ENCODE measurements at places on chromosomes 1 and 21. TPM values are rescaled to one million over a fixed set of nuclear protein-coding genes. Genes with fewer than 3 reads are reported as not detected.

Gene BEND5
- total RNA-seq = 19.1 TPM

Gene CATSPERE
- total RNA-seq = 1.4 TPM

Gene DLGAP3
- total RNA-seq = 0.42 TPM

Gene PSMA5
- 23.9 TPM for total RNA-seq

Gene GLUL
- total RNA-seq = 152 TPM

Gene HRNR
- total RNA-seq = not detected

Gene MYBPH
- total RNA-seq = 1.4 TPM

Gene RGS2
- 15.6 TPM for total RNA-seq

Gene VANGL2
- total RNA-seq = 24.6 TPM

- no peak for DNase-seq
These were observed 380.6 kb downstream of the SIPA1L2 start for GRCh38 chr1:232249339-232249738.

- DNase-seq = no peak
These were observed 124.3 kb downstream of the ETS2 start for GRCh38 chr21:38930066-38930465.

DNA sequence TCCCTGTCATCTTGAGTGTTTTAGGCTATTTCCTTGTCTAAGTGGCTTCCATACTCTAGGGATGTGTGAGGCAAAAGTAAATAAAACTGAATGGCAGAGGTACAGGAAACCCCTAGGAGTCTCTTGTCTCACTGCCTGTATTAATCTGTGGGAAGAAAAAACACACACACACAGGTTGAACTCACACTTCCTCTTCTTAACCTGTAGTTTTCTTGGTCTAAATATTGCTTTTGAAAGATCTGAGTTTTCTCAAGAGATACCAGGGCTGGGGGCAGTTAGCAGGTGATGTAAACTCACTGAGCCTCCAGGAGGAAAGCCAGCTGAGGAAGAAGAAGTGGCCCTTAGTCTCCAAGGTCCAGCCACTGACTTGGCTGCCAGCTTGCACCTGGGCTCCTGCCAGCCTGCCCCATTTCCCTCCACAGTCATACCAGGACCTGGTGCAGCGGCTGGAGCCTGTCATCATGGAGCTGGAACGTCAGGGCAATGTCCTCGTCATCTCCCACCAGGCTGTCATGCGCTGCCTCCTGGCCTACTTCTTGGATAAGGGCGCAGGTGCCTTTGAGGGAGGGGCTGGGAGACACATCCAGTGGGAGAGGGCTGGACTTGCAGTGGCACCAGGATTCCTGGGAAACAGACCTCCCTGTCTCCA lies 16.9 kb downstream of the PFKFB2 start:
- no peak for DNase-seq

DNA sequence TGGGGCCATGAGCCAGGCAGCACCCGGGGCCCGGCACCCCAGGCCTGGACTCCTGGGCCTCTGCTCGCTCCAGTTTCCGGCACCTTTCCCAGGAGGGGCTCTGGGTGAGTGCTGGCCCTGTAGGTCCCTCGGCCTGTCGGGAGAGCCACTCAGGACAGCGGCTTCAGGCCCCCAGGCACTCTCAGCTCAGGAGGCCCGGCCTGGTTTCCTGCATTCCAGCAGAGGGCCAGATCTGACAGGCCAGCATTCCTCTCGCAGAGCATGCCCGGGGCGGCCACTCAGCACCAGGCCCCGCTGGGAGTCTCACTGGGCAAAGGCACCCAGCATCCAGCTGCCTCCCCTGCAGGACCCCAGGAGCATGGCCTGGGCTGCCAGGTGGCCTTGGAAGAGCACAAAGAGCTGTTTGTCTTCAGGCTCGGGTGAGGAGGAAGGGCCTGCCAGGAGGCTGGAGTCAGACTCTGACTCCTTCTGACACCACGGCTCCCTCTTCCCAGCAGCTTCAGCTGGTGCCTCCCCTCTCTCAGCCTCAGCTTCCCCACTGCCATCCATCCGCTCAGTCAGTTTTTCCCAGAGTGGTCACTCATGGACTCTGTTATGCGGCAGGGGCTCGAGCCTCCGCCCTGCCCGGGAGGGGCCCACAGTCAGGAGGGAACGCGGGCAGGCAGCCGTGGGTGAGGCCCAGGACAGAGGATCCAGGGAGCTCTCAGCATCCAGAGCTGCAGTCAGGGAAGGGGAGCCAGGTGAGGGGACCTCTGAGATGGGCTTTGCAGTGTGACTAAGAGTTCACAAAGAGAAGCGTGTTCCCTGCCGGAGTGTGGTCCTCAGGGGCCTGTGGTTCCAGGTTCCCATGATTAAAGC lies 51.7 kb downstream of the WNT9A start:
- DNase-seq = peak; percentile 74

DNA sequence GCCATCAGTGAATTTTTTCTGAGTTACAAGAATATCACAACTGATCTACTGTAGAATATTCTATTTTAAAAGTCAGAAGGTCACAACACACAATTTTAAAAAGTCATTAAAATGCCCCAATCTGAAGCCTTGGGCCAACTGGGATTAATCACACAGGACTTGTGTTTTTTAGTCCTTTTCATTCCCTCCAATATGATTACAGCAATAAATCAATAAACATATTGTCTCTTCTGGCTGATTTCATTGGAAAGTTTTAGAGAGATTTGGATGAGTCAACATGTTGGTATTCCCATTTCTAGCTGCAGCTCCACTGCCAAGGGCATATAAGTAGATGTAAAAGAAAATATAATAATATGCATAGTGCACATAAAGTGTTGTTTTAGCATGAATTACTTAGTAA lies 85.8 kb downstream of the NIBAN1 start:
- peak; percentile 53 for DNase-seq

GRCh38 chr1:39110325-39110851 lies 84.2 kb downstream of the NDUFS5 start:
- DNase-seq = no peak

- no peak for DNase-seq
These were observed 51.7 kb upstream of the SOD1 start for GRCh38 chr21:31607791-31608190.

DNA sequence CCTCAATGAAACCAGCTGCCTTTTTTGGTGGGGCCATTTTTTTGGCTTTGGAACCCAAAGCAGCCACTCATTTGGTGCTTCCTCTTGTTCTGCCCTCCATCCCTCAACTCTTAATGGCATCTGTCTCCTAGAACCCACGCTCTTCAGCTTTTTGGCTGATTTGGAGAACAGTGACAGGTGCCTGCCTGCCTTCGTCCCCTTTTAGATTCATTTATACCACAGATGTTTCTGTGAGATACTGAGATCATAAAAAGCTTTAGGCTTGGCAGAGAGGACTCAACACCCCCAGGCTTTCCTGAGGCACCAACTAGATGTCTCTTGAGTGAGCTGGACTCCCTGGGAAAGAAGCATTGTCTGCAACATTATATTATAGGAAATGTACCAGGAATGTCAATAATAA lies 20.4 kb upstream of the YTHDF2 start:
- no peak for DNase-seq

GRCh38 chr1:52741259-52741658 lies 15.0 kb downstream of the ZYG11B start:
- no peak for DNase-seq

GRCh38 chr21:38913120-38913892 lies 107.6 kb downstream of the ETS2 start:
- peak; percentile 84 for DNase-seq

DNA sequence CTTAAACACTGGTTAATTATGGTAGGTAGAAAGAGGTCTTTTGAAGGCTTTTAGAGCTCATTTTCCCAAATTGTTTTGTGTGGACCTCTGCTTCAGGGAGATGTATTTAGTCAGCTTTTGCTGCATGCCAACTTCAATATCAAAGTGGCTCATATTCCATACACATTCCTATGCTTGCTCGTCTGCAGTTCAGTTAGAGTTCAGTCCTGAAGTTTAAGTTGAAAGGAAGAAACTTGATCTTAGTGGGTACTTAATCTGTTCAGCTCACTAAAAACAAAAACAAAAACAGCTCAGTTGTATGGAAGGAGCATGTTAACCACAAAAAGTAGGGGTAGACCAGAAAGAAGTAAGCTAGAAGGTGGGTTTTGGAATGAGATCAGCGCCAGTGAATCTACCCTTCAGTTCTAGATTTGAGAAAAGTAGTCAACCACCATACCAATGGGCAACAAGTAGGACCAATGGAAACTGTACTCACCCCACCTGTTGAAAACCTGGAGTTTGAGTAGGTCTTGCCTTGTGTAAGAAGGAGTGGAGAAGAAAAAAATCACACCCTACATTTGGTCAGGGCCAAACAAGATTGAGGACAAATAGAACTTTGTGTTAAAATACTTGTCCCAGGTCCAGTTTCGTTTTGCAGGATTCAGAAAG lies 58.0 kb downstream of the LEPR start:
- DNase-seq = no peak

- peak; percentile 5 for DNase-seq
These were observed 65.3 kb downstream of the SUSD4 start for GRCh38 chr1:223298701-223299100.

DNA sequence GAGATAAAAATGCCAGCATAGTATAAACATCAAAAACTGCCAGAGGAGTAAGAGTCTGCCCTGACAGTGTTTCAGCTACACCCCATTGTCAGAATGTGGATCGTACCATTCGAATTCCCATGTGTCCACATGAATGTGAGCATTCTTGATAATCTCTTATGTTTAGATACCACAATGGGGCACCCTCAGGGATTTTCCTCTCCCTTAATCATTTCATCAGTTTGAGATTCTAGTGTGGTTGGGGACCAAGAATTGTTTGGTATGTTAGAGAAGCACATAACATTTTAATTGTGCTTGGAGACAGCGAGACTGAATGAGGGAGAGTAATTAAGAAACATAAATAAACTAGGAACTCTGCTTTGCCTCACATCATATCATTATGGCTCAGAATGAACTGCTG lies 120.2 kb downstream of the ZC3H11B start:
- no peak for DNase-seq

DNA sequence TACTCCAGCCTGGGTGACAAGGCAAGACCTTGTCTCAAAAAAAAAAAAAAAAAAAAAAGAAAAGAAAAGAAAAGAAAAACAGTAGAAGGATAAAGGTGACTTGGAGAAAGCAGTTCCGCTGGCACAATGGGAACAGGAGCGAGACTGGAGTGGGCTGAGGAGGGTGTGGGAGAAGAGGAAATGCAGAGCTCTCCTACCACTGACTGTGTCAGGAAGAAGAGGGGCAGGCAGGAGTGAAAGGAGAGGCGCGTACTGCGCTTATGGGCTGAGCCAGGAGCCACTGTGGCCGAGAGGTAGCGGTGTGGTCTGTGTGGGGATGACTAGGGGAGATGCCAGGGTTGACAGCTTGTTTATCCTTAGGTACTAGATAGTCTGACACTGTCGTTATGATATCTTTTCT lies 6.4 kb upstream of the PROK1 start:
- DNase-seq = no peak

DNA sequence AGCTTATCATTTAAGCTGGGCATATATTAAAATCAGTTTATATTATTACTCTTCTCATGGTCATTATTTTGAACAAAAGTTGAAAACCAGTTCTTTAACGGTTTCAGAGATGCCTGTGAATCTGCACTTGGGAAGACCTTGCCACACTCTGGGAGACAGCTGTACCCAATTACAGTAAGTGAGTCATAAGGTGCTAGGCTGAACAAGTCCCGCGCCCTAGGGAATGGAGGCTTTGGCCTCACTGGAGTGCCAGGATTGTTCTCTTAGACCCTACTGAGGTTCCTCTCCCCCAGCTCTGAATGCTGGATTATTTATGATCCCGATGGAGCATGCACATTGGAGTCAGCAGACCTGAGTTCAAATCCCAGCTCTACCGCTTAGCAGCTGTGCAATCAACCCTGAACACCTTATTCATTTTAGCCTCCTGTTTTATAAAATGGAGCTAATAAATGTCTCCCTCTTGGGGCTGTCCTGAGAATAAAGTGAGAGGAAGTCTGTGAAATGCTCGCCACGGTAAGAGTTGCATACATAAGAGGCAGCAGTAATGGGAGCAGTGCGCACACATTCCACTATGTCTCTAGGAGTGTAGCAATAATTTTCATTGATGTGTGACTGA lies 266.2 kb downstream of the FOXD2 start:
- DNase-seq = no peak

- no peak for DNase-seq
These were observed 72.0 kb upstream of the GORAB start for GRCh38 chr1:170460001-170460400.

- no peak for DNase-seq
These were observed 85.0 kb upstream of the RAB3GAP2 start for GRCh38 chr1:220356981-220357850.

DNA sequence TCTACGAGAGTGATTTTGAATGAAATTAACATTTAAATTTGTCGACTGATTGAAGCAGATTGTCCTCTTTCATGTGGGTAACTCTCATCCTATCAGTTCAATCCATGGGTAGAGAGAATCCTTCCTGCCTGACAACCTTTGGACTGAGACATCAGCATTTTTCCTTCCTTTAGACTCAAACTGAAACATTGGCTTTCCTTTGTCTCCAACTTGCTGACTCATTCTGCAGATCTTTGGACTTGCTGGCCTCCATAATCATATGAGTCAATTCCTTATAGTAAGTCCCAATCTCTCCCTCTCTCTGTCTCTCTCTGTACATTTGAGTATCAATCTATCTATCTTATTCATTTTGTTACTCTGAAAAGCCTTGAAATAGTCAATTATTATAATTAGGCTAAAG lies 416.7 kb downstream of the LRRIQ3 start:
- DNase-seq = no peak

DNA sequence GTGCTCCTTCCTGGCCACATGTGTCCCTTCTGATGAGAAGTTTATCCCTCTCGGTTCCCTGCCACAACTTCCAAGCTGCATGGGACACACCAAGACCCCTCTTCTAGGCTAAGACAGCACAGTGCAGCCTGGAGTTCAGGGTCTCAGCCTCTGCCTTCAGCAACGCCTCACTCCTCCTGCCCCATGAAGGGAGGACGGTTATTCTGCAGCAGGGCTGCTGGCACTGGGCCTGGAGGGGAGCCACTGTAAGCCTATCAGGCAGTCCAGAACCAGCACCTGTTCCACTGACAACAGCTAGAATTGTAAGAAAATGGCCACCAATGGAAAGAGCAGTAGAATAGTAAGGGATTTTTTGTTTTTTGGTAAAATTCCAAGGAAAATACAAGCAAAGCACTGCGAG lies 72.3 kb downstream of the GALNT2 start:
- no peak for DNase-seq

DNA sequence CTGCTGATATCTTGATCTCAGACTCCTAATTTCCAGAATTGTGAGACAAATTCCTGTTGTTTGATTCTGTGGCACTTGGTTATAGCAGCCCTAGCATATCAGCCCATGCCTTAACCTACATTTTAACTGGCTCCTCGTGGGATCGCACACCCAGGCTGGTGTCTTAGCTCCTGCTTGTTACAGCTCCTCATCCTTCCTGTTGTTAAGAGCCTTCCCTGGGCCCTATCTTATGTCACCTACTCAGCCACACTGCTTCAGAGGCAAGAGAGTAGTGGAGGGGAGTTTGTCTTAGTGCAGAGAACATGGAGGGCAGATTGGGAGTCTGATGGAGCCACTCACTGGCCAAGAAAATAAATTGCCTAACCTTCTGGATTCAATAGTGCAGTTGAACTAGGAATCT lies 131.0 kb downstream of the ROR1 start:
- no peak for DNase-seq

GRCh38 chr21:24045775-24046215 lies 1561.5 kb downstream of the MRPL39 start:
- DNase-seq = peak; percentile 89

Data from cardiac muscle cell (in vitro differentiated cells and primary cell).